Upper lobe of right lung (tissue), 1 donor: ENCODE measurements at places on chromosomes 6 and 20.

DNA sequence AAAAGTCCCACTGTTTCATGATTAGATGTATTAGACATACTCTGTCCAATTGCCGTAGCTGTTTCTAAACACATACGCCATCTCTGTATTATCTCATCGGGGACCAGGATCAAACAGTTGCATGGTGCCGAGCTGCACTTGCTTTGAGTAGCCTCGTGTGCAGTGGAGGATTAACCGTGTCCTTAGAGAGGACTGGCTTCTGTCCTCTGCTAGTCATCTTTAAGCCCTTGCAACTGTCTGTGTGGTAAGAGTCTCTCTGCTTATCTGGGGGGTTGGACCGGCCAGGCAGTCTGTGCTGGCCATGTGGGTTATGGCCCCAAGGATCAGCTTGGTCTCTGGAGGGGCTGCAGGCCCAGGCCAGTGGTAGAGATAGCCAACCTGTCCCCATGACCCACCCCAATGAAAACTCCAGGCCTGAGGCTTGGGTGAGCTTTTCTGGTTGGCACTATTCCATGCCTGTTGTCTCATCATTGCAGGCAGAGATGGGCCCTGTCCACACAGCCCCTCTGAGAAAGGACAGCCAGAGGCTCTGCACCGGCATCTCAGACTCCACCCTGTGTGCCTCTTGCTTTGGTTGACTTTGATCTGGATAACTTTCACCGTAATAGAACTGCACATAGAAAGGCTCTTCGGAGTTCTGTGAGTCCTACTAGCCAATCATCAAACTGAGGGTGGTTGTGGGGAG, 137.3 kb upstream of the SNX9 start:
- DNase-seq: no peak

DNA sequence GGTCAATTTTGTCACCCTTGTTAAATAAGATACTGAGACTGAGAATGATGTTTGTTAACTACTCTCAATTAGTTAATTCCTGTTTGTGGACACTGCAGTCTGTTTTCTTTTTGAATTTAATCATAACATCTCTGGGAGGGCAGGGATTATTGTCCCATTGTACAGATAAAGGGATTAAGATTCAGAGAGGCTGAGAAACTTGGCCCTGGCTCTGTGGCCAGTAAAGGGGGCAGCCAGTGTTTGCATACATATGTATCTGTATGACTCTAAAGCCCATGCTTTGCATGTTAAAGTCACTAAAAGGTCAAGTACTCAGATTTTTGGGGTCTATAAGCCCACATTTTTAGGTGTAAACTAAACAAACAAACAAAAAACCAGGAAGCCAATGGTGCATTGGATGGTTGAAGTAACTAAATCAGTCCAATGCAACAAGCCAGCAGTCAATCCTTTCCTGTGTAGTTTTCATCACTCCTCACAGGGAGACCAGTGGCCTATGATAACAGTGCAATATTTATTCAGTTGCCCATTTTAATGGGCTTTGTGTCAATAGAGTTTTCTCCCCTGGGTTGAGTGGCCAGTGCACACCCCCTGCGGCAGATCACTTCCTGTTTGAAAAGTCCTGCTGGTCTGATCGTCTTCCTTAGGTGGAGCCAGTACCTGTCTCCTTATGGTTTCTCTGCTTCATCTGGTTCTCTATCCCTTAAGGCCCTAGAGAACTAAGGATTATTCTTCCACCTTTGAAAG, 106.7 kb downstream of the SLX4IP start:
- DNase-seq: no peak

DNA sequence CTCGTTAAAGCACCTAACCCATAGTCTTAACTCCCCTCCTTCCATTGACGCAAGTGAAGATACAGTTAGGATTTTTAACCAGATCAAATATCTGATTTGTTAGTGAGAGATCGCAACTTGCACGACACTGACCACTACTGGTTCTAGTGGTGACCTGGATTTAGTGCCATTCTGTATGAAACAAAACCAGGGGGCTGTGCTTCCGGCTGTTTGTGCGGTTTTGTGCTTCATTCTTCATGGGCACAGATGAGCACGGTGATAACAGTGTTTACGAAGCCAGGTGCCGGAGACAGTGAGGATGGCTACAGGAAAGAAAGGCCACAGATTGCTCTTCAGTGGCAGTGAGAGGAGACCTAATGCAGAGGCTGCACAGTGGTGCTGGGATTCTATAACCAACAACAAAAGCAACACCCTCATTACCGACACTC, 75.5 kb downstream of the NOL4L start:
- no peak for DNase-seq

DNA sequence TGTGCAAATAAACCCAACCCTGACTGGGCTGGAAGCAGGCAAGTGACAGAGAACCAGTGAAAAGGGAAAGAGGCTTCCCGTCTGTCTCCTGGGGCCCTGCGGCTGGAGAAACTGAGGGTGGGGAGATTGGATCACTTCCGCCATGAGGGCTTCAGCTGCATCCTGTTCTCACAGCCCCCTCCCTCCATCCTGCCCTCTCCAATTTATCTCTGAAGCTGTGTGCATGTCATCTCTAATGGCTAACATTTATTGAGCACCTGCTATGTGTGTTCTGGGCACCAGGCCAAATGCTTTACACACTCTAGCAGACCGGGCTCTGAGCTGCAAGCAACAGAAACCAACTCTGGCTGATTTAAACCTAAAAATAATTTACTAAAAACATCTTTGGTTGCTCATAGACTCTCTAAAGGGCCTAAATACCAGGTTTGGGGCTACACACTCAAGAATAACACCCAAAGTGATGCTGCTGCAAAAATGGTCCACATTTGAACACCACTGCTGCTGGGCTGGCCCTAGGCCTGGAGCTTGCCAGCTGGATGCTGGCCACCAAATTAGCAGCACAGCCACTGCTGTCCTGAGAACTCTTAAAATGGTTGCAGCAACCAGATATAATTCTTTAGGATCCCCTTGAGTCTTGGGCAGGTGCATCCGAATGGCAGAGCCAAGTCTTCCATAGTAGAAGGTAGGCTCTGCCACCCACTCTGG, 123.6 kb upstream of the LRFN2 start:
- DNase-seq: no peak

- peak; percentile 77 for DNase-seq
Measured at GRCh38 chr20:25750765-25751696, 54.4 kb upstream of the ZNF337 start.

DNA sequence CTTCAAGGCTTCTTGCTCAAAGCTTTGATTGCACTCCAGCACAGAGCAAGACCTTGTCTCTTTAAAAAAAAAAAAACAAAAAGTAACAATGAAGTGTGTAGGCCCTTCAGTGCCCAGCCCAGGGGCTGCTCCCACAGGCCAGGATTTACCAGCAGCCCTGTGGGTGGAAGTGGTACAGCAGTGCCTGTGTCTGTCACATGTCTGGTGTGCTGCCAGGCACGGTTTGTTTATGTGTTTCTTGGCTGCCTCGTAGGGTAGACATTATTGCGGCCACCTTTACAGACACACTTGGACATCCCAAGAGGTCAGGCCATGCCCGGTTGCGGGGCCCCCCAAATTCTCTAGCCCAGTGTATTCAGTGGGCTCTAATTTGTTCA, 12.7 kb downstream of the DYNLRB1 start:
- DNase-seq: peak; percentile 84

DNA sequence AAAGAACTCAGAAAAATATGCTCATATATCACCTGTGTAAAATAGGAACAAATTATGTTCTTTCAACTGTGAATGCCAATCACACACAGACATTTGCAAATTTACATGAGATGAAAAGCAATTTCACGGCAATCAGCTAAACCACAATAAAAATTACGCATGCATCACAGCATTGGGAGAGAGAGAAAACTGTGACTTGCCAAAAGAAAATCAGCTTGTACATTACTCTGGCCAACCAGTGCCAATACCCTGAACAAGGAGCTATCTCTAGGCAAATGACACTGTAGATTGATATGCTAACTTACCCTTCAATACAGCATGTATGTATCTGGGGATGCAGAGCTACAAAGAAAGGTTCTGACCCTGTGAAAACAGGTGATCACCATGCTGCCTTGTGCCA, 515.6 kb downstream of the EYS start:
- DNase-seq: no peak

DNA sequence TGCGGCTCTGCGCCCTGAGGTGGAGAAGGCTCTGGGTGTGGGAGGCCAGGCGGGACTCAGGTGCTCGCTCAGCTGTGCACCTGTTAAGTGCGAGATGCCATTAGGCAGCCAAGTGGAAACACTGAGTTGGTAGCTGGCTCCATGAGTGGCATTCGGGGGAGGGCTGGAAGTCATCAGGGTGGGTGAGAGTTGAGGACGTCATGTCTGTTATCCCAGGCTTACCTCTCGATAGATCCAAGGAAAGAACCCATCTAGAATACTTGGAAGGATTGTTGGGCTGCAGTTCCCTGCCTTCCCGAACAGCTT, 41.3 kb downstream of the TAF8 start:
- no peak for DNase-seq

- no peak for DNase-seq
Measured at GRCh38 chr6:107531868-107532267, 42.0 kb downstream of the SOBP start.

GRCh38 chr6:139483079-139483478, 108.6 kb upstream of the CITED2 start:
- DNase-seq: no peak

GRCh38 chr6:106079961-106080762, 6.0 kb upstream of the PRDM1 start:
- DNase-seq: no peak
